Astrocyte of the spinal cord (primary cell): ENCODE measurements at places on chromosomes 4 and X.

DNA sequence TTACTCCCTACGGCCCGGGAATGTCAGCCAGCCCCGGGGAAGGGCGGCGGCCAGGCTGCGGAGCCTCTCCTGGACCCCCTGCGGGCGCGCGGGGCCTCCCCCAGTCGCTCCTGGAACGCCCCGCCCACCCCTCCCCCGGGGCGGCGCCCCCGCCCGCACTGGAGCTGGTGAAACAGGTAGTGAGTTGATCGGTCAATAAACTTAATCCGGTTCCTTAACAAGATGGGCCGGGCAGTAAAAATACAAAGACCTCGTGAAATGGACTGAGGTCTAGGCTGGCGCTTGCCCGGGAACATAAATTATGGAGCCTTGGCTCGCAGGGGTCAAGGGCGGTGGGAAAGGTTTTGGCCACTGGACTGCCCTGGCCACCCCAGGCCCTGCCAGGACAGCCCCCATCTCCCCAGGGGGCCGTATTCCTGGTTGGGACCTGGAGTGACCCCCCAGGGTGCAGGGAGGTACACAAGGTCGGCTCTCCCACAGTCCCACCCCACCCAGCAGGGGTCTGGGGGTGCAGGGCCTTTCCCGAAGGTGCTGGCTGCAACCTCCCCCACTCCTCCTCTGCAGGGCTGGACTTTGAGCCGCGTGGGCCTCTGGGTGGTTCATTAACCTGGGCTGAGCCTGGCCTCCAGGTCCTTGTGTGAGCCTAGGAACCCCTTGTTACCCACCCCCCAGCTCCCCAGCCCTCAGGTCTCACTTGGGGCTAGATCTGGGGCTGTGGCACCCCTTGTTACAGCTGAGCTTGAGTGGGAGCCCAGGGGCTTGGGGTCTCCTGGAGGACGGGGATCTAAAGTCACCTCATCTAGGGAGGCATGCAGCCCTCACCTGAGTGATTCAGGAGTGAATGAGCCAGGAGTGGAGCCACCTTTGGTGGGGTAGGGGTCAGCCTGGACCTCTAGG is 2.5 kb downstream of the FGFR3 start:
- DNase-seq: no peak

DNA sequence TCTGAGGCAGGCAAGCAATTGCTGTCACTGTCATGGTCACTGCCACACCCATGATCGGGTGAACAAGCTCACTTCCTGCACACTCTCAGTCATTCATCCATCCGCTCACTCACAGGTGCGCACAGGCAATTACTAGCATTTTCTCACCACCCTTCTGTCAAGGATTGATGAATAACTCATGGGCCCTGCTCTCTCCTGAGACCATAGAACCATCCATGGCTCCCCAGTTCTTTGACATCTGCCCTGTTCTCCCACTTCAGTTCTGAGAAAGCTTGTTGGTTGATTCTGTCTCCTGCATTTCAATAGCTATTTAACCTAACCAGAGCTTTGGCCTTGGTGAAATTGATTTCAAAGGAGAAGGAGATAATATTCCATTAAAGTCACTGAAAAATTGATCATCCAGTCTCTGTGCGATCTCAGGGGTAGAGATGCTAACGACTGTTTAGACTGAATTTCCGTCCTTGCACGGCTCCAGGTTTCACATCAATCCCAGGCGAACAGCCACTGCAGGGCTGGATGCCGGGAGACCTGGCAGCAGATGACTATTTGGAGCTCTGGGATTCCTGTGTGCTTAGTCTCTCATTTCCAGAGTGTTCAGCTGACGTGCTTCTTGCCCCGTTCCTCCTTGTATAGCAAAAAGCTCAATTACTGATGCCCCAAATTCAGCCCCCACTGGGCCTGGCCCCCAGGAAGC is 36.9 kb upstream of the ADRA2C start:
- no peak for DNase-seq

DNA sequence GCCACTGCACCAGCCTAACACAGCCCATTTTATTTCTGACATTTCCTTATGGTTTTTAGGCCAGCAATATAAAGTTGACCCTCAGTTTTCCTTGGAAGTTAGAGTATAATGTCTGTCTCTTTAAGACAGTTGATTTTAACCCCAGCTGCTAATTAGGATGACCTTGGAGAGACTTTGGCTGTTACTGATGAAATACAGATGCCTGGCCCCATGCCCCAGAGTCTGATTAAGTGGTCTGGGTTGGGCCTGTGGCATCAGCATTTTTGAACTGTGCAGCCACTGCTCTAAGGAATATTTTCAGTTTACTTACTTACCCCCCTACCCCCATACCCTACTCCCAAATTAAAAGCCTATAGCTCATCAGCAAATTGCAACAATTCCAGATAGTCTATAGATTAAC is 85.8 kb downstream of the DCLK2 start:
- DNase-seq: no peak

DNA sequence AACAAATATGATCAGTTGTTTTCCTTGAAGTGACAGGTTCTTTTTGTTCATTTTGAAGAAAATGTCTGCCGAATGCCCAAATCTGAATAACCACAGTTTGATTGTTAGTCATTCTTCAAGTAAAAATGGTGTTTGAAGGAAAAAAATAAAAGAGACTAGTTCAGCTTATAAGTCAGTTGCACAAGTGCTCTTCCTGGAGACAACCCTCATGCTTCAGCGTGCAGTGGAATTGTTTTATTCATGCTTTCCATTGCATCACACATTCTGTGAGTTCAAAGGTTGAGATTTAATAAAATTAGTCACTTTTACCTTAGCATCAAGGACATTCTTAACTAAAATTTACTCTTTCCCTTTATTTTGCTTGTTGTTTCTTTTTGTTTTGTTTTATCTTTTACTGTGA is 404.9 kb downstream of the ZNF674 start:
- no peak for DNase-seq

- no peak for DNase-seq
Measured at GRCh38 chr4:71497078-71497477, 158.3 kb downstream of the SLC4A4 start.

GRCh38 chr4:127759228-127759820 is 22.8 kb upstream of the HSPA4L start:
- no peak for DNase-seq

GRCh38 chr4:147862043-147862692 is 130.3 kb downstream of the ARHGAP10 start:
- no peak for DNase-seq

DNA sequence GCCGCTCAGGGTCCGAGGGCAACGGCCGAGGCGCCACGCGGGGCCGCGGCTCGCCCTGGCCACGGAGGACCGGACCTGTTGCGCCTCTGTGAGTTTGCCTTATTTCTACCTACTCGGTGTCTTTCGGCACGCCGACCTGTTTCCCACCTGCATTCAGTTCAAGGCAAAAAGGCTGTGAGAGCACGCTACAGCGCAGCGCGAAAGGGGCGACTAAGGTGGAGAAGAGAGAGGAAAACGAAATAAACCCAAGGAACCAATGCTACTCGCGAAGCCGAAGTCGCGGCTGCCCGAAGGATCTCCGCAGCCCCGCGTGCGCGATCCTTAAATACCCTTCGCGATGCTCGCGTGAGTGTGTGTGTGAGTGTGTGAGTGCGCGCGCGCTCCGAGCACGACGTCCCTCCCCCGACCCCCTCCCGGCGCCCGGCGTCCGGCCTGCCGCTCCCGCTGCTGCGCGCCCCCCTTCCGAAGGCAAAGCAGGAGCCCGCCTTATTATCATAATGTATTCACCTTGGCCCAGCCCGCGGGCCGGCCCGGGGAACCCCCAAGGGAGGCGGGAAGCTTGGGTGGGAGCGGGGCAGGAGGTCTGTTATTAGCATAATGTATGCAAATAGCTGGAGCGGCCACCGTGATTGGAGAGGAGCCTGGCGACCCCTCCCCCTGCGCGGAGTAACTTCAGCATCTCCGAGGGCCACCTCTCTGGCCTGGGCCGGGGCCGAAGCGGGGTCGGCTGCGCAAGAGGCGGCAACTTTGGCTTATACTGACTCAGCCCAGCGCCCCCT is at the start of gene COL25A1:
Gene COL25A1 (minus strand): TSS at position 298 of the 779 bp plus-strand sequence.
- DNase-seq: peak; percentile 49

DNA sequence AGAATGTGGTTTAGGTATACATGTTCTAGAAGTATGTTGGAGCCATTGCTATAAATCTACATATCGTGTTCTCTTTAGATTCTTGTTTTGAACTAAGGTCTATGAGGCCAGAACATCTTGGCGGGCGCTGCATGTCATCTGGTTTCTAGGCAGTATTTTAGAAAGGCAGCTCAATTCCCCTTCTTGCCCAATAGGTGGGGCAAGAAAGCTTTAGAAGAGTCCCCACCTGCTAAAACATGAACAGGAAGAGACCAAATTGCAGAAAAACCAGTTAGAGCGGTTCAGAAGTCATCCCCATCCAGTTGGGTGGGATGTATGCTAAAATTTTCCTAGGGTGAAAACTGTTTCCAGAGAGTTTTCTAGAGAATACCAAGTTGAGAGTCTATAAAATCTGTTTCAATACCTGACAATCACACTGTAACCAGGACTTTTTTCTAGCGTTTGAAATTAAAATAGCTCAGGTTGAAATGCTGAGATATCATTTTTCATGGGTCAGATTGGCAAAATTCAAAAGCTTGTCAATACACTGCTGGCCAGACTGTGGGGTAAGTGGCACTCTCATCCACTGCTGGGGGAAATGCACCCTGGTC is 17.5 kb upstream of the SH3KBP1 start:
- DNase-seq: peak; percentile 53

DNA sequence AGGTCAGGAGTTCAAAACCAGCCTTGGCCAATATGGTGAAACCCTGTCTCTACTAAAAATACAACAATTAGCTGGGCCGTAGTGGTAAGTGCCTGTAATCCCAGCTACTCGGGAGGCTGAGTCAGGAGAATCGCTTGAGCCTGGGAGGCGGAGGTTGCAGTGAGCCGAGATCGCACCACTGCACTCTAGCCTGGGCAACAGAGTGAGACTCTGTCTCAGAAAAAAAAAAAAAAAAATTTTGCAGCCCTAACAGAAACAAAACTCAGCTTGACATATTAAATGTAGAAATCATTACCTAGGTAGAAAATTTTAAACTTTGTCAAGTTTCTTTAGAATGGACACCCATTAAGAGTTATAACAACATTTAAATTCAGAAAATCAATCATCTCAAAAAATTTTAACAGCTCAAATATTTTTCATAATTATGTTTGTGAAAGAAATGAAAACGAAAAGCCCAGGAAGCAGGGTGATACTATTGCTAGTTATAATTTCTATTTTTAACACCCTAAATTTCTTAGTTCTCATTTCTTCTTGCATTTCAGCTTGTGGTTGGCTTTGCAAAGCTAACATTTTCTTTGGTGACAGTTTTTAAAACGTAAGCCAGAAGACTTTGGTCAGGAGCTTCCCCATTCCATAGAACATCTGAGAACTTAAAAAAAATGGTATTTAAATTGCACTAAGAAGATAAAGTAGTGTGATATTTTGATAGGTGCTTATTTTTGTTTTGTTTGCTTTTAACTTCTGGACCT is 33.3 kb upstream of the RBBP7 start:
- DNase-seq: no peak

DNA sequence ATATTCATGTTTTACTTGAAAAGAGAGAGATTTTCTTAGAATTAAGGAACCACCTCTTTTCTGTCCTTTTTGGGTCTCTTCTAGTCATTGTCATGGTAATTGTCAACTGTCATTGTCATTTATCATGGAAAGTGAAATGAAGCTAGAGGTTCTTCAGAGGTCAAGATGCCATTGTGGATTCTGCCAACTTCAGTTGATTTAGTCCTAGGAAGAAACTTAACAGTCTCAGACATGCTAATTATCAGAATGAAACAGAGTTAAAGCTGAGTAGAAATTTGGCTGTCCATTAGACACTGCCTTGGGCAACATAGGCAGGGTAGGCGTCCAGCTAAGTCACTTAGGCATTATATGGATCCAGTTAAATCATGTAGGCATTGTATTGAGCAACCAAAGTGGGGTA is 796.1 kb upstream of the ADGRL3 start:
- DNase-seq: no peak

DNA sequence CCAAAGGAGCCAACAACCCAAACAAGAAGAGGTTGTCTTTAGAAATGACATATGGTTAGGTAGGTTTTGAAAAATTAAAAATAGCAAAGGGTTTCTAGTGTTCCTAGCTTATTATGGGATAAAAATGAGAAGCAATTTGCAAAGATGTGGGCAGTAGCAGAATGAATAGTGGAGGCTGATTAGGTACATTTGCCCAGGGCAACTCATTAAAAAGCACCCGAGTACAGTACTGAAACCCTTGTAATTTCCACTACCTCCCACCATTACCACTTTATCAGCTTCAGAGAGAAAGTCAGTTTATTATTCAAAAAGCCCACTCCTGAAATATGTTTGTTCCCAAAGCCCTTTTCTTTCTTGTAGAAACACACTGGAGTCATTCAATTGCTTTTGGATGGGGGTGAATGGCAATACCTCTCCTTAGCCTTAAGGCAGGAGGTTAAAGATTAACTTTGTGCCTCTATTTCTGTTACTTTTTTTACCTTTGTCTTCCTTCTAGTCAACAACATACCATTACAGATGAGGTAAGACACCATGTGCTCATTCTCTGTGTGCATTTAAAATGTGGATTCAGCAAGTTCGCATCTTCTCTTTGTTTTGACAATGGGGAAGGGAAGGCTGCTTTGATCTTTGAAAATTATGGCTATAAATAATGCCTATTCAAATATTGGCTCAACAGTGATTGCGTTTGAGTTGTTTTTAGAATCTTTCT is 353.8 kb upstream of the CASK start:
- DNase-seq: no peak

DNA sequence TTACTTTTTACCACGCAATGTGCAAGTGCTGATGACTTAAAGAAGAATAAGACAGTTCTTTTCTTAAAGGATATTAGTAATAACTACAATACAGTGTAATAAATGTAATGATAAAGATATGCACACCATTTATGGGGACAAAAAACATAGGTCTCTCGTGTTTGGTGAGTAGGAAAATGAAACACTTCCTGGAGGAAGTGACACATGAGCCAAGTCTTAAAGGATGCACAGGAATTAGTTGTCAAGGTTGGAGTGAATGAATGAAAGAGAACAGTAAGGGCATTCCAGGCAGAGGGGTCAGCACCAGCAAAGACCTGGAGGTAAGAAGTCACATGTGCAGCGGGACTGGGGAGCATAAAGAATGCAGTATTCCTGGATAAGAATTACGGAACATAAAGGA is 112.7 kb downstream of the SH3RF1 start:
- no peak for DNase-seq

DNA sequence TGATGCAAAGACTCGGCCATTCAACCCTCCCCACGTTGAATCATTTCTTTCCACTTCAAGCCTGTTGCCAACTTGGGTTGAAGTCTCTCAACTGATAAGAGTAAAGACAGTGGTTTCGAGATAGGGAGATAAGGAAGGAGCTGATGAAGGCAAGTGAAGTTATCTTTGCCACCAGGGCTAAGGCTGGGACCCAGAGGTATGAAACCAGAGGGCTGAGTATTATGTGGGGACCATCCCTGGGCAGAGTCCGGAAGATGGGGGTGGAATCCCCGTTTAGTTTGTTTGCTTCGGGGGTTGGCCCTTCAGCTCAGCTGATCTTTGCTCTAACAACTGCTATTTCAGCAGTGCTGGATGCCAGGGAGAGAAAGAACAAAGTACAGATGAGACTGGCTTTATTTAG is 2.3 kb upstream of the XPNPEP2 start:
- no peak for DNase-seq

GRCh38 chr4:33649015-33649414 is 2595.3 kb downstream of the ARAP2 start:
- DNase-seq: peak; percentile 29

- peak; percentile 64 for DNase-seq
Measured at GRCh38 chr4:118352843-118353533, at the start of gene PRSS12. Gene PRSS12, minus strand, starts transcription at chr4:118353003. Its CDS starts 283 bp downstream, at chr4:118352720.
